ENCODE measurements at places on chromosomes 1 and 21.

- peak; percentile 58 for DNase-seq
Observed at GRCh38 chr1:45493116-45493697, 2.2 kb upstream of the TESK2 start.

GRCh38 chr1:7389906-7390603 lies 381.0 kb upstream of the VAMP3 start:
- DNase-seq, result no peak

DNA sequence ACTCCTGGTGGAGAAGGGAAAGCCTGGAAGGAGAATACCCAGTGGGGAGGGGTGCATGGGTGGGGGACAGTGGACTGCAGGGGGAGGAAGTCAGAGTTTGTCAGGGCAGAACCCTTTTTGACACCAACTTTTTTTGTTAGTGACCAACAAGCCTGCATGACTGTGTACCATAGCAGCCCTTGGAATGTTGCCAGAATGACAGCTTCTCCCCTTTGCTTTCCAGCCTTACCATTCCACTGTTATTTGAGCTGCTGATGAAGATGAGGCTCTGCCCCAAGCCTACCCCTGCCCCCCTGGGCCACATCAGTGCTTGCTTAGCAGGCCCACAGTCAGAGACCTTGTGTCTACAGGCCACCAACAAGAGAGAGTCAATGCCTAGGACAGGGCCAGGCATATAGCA lies 341.2 kb downstream of the HHAT start:
- DNase-seq, result no peak

GRCh38 chr1:212589446-212589845 lies 19.1 kb upstream of the ATF3 start:
- no peak for DNase-seq

DNA sequence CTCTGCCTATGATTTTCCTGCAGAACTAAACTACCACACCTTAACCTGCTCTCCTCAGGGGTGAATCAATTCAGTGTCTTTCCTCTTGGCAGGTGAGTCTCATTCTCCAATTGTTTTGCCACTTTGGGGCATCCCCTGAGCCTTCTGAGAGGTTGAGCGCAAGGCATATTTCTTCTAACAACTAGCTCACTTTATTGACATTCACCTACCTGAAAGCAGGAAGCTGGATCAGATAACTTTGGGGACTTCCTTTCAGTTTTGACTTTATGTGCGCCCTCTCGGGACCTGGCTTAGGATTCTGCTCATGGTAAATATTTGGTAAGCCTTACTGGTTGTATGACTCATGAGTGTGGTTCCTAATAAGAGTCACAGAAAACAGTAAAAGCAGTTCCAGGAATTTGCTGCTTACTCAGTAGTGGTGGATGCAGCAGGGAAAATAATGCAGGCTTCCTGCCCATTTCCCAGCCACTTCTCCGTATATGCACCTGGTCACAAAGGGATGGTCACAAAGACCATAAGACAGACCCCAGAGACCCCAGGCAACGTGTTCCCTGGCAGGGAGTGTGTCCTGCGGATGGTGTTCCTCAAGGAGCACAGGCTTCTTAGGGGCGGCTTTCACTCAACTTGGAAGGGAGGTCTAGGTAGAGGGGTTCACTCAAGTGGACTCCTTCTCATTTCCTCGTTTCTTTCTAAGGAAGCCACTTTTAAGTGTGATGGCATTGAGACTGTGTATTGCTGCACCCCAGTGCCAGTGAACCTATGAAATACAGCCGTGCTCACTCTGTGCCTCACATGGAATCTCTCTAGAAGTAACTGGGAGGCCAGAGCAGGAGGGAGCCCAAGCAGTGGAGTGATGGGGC lies 22.0 kb upstream of the BATF3 start:
- no peak for DNase-seq

DNA sequence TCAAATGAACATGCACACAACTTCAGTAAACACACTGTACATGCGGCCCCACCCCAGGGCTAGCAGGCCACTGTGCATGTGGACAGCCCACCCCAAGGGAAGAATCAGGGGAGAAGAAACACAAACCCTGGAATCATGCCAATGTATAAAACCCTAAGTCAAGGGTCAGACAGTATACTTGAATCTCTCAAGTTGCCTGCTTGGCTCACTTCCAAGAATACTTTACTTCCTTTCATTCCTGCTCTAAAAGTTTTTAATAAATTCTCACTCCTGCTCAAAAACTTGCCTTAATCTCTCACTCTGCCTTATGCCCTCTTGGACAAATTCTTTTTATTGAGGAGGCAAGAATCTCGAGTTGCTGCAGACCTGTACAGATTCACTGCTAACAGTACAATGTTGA lies 231.2 kb upstream of the CACYBP start:
- DNase-seq, result no peak

DNA sequence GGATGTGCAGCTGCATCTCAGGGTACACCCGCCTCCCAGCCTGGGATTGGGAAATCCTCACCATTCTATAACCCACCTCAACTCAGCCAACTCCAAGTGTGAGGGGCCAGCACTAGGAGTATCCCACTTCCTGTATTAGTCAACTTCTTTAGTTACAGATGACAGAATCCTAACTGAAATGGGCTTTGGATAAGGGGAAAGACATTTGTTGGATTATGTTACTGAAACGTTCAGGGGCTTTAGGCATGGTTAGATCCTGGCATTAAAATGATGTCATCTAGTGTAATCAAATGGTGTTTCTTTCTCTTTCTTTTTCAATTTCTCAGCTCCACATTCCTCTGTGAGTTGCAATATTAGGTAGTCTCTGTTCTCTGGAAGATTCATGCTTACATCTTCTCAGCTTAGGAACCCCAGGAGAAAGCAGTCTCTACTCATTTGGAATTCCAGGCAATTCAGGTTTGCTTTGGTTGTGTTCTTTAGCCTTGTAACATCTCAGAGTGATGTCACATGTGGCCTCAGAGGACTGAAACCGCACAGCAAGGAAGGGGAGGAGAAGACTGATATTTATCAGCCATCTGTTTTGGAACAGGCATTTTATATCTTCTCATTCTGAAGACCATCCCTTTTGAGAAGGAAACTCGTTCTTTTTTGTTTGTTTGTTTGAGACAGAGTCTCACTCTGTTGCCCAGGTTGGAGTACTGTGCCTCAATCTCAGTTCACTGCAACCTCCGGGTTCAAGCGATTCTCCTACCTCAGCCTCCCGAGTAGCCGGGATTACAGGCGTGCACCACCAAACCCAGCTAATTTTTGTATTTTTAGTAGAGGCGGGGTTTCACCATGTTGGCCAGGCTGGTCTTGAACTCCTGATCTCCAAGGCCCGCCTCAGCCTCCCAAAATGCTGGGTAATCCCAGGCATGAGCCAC lies 18.9 kb upstream of the TMEM54 start:
- no peak for DNase-seq

DNA sequence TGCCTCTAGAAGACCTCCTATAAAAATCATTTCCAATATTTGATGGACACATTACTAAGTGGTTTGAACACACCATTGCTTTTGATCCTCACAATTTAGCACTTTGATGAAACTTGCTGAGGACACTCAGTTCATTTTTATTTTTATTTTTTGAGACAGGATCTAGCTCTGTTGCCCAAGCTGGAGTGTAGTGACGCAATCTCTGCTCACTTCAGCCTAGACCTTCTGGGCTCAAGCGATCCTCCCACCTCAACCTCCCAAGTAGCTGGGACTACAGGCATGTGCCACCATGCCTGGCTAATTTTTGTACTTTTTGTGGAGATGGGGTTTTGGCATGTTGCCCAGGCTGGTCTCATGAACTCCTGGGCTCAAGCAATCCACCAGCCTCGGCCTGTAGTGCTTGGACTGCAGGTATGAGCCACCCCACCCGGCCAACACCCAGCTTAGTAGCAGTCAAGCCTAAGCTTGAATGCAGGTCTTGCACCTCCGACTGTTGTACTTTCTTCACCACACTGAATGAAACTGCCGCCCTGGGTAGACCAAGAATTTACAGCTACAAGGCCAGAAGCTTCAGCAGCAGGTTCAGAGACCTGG lies 24.8 kb upstream of the ATP2B4 start:
- no peak for DNase-seq

GRCh38 chr1:36737038-36737555 lies 254.4 kb upstream of the CSF3R start:
- DNase-seq, result no peak

- DNase-seq, result peak; percentile 14
Observed at GRCh38 chr1:5915587-5916571, 76.3 kb downstream of the NPHP4 start.

- DNase-seq, result no peak
Observed at GRCh38 chr1:244863491-244864252, 671 bp downstream of the HNRNPU start.

DNA sequence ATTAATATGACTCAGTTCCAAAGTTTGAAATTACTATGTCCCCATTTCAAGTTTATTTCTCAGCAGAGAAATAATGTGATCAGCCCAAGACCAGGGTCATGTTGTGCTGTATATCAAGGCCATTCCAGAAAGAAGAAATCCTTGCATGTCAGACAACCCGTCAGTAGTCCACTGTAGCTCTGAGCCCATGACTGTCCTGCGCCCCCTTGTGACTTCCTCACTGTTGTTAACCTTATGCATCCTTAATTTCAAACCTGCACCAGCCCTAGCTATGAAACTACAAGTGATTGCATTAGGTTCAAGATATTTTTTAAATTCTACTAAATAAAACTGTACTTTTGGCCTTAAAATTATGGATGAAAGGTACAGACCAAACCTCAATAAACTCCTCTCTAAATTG lies 133.0 kb downstream of the LRRC7 start:
- DNase-seq, result no peak

- no peak for DNase-seq
Observed at GRCh38 chr1:917466-918091, 6.1 kb upstream of the SAMD11 start.

DNA sequence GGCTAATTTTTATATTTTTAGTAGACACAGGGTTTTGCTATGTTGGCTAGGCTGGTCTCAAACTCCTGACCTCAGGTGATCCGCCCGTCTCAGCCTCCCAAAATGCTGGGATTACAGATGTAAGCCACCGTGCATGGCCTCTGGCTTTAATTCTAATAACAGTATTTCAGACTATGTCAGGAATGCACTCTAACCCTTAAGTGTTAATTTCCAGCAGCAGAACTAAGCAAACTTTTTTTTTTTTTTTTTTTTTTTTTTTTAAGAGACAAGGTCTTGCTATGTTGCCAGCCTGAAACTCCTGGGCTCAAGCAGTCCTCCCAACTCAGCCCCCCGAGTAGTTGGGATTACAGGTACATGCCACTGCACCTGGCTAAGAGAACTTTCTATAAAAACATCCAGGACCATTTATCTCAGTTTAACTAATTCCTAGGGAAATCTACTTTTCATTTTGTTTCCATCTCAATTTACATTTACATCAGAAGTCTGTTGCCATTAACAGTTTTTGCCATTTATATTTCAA lies 6.5 kb downstream of the DCAF8 start:
- no peak for DNase-seq

DNA sequence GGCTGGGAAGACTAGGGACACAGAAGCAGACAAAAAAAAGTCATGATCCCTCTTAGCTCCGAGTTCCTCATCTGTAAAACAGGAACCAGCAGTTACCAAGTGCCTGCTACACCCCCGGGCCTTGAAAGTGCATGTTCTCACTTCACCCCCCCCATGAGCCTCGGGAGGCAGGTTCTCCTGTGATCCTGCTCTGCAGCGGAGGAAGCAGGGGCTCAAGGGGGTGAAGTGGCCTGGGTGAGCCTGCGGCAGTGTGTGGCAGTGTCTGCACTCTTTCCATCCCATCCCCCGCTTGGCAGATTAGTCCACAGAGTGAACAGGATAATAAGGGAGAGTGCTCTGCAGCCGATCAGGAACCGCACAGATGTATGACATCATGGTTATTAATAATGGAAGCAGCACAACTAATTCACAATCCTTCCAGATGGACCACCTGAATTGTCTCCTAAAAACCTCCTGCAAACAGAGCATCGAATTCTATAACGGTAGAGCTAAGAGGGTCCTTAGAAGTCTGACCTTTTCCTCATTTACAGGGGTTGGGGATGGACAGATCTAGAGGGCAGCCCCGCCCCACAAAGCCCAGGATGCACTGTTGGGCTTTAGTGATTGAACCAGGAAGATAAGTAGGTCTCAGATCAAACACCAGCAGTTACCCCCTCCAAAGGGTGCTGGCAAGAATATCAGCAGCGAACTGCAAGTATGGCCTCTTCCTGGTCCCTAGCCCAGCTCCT lies 174.1 kb upstream of the EDN2 start:
- no peak for DNase-seq

DNA sequence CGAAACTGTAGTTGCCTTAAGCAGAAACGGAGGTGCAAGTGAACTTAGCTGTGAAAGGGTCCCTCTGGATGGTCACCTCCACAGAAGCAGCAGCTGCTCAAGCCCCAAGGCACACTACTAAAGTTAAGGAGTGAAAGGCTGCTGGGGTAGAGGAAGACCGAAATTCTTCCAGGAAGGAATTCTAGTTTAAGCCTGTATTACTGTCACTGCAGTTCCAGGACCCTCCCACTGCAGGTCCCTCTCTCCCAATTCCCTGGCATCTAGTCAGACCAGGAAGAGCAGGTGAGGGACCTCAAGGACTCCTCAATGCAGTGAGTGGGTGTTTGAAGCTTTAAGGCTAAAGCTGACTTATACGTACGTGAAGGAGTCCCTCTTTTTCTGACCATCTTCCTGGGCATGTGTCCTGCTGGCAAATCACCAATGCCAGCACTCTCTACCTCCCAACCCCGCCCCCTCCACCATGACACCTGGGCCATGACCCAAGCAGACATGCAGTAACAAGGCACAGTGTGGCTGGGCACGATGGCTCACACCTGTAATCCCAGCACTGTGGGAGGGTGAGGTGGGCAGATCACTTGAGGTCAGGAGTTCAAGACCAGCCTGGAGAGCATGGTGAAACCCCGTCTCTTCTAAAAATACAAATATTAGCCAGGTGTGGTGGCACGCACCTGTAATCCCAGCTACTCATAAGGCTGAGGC lies 57.2 kb downstream of the TGFBR3 start:
- no peak for DNase-seq

DNA sequence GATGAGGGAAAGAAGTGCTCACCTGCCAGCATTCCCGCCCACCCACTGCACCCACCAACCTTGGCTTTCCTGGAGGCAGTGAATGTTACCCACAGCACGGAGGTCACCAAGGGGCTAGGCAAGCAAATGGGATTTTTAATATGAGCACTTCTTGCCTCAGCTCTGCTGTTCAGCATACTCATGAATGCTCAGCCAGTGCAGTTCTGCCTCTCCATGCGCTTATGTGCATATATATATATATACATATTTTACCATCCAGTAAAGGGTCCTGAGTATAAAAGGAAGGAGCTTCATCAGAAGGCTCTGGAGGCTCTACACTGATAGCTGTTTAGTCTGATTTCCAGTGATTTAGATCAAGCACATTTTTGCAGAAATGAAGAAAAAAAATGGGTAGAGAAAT lies 366.9 kb downstream of the SIPA1L2 start:
- DNase-seq, result no peak

DNA sequence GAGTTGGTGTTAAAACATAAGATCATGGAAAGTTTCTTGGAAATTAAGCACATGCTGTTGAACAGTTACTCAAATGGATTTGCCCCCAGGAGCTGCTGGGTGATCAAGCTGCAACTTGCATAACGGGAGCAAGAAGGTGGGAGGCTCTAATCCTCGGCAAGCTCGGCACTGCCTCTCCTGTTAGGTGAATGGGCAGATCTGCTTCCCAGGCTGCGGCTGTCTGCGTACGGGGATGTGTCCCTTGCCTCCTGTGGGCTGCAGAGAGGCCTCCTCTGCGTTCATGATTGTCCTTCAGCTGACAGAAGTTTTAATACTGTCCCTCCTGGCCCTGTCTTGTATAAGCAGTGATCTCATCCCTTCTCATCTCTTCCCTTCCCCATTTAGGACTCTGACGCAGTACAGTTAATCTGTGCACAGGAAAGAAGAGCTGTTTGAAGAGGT lies 36.7 kb downstream of the ATP1A1 start:
- DNase-seq, result no peak

GRCh38 chr1:69441496-69441895 lies 126.2 kb upstream of the LRRC7 start:
- DNase-seq, result no peak
